Inflammatory macrophage treated with lipopolysaccharide for 4 hours (primary cell): ENCODE measurements at places on chromosomes 7 and 10.
A peak's percentile ranks its signal among the peaks of the same experiment; 100 is the strongest.

DNA sequence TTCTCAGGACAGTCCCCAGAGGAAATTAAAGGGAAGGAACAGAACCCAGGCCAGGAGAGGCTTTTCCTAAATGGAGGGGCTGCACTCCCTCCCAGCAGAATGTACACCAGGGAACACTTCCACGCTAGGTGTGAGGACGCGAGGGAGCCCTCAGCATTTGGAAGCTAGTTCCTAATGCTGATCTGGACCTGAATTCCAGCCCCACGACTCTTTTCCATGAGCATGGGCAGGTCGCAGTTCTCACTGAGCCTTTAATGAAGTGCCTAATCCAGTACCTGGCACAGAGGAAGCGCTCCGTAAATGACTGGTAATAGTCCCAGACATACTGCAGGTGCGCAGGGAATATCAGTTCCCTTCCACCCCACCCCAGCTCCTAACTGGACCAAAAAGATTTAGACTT is 1.1 kb downstream of the ALOX5 start:
- DNase-seq: no peak

GRCh38 chr7:142012825-142013511 is 17.3 kb downstream of the MGAM start:
- peak; percentile 52 for DNase-seq

DNA sequence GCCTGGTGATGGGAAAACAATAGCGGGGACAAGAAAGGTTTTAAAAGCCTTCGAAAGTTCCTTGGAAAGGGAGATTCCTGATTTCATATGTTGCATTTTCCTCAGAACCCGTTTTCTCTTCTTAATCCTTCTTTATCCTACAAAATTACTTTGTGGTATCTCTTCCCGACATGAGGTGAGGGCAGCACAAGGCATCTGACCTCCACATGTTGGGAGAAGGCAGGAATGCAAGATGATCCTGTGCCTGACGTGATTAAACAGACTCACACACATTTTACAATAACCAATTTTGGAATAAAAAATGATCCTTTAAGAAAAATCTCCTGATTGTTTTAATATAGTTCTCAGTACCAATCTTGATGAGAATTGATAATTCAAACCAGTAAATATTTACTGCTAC is 153.3 kb upstream of the MKLN1 start:
- DNase-seq: no peak

DNA sequence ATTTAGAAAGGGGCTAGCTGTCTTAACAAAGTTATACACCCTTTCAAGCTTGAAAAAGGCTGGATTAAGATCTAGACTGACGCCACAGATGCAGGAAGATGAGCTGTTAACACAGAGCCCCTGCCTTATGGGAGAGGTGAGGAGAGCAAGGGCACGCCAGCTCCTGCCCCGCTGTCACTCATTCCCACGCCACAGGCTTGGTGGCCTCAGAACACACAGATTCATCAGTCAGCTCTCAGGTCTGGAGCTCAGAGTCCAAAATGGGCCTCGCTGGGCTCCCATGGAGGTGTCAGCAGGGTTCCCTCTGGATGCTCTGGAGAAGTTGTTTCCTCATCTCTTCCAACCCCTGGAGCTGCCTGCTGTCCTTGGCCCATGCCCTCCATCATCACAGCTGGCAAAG is 554.2 kb downstream of the TCERG1L start:
- no peak for DNase-seq

GRCh38 chr10:70925377-70926225 is 37.2 kb upstream of the PCBD1 start:
- peak; percentile 35 for DNase-seq

GRCh38 chr10:114427124-114427852 is 23.0 kb upstream of the AFAP1L2 start:
- no peak for DNase-seq

DNA sequence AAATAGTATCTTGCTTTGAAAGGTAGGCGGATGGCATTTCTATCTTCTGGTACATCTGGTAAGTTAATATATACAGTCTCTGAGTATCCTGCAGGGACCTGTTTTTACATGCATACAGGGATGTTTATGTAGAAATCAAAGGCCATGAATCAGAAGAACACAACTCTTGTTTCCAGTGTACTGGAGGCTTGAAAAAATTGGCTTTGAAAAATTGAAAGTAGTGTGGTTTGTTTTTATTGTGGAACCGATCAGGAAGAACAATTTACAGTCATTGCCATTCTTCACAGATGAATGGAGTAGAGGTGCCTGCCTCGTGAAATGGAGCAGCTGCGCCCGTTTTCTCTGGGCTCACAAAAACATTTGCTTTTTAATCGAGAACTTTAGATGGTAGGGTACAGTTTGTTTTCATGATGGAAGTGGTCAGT is 54.0 kb upstream of the RPA3 start:
- no peak for DNase-seq

- peak; percentile 30 for DNase-seq
Observed at GRCh38 chr7:29289156-29290021, 94.8 kb downstream of the CHN2 start.

DNA sequence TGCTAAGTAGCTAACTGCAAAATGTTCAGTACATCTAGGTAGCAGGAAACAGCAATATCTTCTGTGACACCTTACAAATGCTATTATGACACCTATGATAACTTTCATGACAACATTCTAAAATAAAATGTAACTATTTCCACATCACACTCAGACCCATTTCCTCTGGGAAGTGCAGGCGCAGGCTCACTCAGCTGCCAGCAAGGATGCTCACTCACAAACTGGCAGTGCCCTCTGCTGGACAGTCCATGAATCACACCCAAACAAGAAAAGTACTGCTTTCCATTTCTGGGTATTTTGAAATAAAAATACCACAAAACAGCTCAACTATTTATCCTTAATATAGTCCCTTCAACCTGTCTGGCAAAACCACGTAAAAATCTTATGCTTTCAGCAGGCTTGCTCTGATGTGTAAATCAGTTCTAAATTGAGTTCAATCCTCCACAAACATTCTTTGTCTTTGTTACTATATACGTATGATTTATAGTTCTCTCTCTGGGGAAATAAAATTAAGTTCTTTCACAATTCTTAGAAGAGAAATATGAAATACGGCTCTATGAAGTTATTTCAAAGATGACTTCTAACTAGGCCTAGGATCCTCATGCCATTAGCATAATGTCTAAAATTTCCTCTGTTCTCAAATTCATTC is 176.6 kb downstream of the PARD3 start:
- peak; percentile 70 for DNase-seq

- DNase-seq: no peak
Observed at GRCh38 chr10:35789996-35790395, 147.9 kb upstream of the FZD8 start.

DNA sequence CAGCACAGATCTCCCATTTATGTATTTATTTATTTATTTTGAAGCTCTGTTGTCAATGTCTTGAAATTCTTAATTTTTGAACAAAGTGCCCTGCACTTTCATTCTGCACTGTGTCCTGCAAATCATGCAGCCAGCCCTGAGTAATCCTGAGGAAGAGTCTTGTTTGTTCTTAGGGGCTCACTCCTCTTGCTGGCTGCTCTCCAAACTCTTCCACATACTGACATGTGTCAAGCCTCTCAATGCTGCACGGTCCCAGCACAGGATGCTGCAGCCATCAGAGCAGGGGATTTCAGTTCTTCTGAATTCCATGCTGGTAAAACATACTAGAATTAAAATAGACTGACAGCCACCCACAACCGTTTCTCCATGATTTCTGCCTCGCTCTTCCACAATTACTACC is 207.2 kb downstream of the PARD3 start:
- no peak for DNase-seq

- DNase-seq: no peak
Observed at GRCh38 chr10:30111340-30112022, 52.1 kb upstream of the JCAD start.

DNA sequence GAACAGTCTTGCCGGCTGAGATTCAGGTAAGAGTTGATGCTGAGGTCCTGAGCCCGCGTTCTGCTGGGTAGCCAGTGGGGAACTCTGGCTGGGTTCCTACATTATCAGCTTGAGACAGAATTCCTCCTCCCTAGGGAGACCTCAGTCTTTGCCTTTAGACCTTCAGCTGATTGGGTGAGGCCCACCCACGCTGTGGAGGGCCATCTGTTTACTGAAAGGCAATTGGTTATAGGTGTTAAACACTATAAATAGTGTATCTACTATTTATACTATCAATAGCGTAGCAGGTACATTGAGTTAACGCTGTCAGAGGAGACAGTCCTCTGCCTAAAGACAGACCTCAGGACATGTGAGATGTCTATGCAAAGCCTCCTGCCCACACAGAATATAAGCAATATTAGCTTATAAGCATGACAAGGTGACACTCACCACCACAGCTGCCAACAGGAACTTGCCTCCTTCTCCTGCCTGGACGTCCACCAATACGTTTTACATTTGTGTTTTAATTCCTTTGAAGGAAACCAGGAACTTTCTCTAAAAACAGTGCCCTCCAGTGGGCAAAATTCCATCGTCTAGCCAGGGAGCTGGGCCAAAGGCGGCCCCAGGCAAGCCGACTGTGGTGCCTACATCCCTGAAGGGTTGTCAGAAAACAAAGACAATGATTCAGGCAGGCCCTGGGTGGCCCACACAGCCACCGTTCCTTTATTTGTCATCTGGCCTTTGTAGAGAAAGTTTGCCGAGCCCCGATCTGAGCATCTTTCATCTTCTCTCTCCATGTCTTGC is 58.8 kb downstream of the INSIG1 start:
- peak; percentile 15 for DNase-seq

GRCh38 chr7:42611961-42612360 is 299.9 kb downstream of the C7orf25 start:
- DNase-seq: no peak

DNA sequence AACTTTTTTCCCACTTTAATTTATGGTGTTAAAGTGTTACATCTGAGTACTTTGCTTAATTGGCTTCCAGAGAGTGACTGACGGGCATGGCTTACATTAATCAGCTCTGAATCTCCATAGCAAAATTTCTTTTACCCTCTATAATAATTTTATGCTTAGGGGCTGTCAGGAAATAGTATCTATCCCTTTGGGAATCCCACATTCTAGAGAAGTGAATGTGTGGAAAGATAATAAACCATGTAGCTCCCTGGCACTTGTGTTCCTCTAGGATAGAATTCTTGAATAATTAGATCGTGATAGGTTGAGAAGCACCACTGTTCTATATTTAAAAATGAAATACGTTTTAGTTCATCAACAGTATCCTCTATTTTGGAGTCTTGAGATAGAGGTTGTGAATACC is 89.6 kb downstream of the DNAJB9 start:
- no peak for DNase-seq

GRCh38 chr7:779480-779879 is 52.4 kb upstream of the PRKAR1B start:
- DNase-seq: no peak

DNA sequence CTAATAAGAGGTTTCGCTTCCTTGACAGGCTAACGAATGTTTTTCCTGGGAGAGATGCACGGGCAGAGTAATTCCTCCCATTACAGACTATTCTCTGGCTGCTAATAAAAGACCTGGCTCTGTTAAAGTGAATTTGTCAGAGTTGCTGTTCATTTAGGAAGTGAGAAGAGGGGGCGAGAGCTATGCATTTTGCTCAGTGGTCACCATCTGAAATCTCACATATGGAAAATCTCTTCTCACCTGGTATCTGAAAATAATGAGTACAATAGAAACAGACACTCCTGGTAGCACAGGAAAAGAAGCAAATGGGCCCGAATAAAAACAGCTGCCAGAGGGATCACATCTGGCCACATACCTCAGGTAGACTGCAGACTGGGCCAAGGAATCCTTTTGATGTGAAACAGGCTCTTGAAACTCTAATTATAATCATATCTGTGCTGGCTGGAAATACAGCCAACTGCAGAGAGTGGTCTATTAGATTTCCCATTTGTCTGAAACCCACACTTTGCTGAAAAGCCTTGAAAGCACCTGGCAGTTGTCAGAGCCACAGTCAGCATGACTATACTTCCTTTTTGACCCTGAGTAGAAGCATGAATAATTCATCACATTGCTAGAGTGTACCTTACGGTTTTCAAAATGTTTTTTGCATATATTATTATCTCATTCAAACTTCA is 33.6 kb downstream of the AOAH start:
- DNase-seq: no peak

- no peak for DNase-seq
Observed at GRCh38 chr7:139230484-139230773, 608 bp upstream of the UBN2 start.

DNA sequence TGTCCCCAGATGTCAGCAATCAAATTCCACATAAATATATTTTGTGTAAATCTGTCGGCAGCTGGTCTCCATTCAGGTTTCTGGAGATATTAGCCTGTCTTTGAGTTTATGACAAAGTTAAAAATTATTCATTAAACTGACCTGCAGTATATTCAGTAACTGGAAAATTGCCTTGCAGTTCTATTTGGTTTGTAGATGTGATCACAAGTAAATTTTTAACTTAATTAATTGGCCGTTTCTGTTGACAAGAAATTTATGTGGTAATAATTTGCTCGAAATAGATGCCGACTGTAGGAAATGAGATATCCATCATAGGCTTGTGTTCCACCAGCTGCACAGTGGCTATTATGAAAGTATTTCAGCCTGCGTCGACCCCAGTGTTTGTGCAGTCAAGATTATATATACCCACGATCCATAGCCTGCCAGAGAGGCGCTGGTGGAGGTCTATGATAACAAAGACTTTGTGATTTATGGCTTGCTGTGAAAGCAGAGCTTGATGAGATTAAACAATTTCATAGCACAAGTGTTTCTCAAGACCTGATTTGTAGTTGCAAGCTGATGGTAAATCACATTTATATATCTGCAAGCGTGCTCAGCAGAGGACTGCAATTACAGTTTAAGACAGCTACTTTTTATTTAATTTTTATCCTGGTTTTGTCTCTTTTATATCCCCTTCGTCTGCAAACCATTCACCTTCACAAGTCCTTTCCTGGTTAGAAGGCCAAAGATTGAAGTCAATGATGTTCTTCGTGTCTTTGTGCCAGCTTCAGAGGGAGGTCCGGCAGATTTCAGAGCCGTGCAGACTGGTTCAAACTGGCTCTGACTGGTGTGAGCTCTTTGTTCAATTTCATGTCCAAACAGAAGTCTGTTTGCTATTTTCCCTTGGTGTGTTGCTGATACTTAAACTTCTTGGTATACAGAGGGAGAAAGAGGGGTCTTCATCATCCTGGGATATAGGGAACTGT is 850.9 kb downstream of the LRMDA start:
- DNase-seq: no peak

DNA sequence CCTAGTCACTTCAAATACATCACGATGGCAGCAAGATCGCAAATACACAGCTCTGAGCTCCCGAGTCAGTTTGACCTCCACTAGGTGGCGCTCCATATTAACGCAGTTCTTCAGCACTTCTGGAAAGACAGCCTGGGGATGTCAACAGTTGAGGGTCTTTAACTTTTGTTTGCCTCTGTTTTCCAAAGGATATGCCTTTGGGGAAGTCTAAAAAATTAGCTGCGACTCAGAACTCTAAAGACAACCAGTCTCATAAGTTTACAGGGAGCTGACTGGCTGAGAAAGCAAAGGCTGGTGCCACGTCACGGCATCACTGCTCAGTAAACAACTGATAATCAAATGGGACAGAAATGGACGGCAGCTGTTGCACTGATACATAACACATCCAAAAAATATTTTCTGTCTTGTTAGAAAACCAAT is 458.8 kb downstream of the SORCS1 start:
- peak; percentile 35 for DNase-seq

GRCh38 chr10:58746474-58747185 is 234.0 kb downstream of the BICC1 start:
- DNase-seq: no peak

- no peak for DNase-seq
Observed at GRCh38 chr7:69597278-69598076, 798 bp upstream of the AUTS2 start.
